ENCODE measurements at places on chromosomes 5 and 9. TPM values are rescaled to one million over a fixed set of nuclear protein-coding genes. Genes with fewer than 3 reads are reported as not detected.

Gene GDNF
- not detected for total RNA-seq

Gene QRFP
- not detected for total RNA-seq

Gene DND1
- 3.4 TPM for total RNA-seq

Gene INSL6
- total RNA-seq: not detected

Gene CDH12
- not detected for total RNA-seq

Gene WDR38
- not detected for total RNA-seq

Gene SMIM33
- 0.47 TPM for total RNA-seq

Gene TTC39B
- total RNA-seq: 35.6 TPM

Gene IGFBPL1
- total RNA-seq: not detected

Gene ST8SIA4
- 28.8 TPM for total RNA-seq

Gene LCN1
- total RNA-seq: not detected

Gene NACC2
- total RNA-seq: 4.2 TPM

Gene IFNA13
- not detected for total RNA-seq

Gene BAAT
- not detected for total RNA-seq

Gene IL6ST
- total RNA-seq: 330 TPM

Gene OLFML2A
- total RNA-seq: 0.18 TPM

Gene DPH7
- 45.0 TPM for total RNA-seq

Gene GNA14
- not detected for total RNA-seq

Gene WHRN
- 14.4 TPM for total RNA-seq

Gene ECSCR
- total RNA-seq: not detected

Gene ECM2
- total RNA-seq: not detected

Gene SLC34A3
- not detected for total RNA-seq

Gene IFT74
- 11.1 TPM for total RNA-seq

Gene EGFLAM
- not detected for total RNA-seq

Gene FGFR4
- 5.1 TPM for total RNA-seq

Gene PCDHA7
- not detected for total RNA-seq

Gene DAP
- total RNA-seq: 43.7 TPM

Gene GLDC
- total RNA-seq: 0.65 TPM

Gene C5orf58
- total RNA-seq: not detected

Gene WDR31
- total RNA-seq: 1.1 TPM

Gene SLC36A3
- not detected for total RNA-seq

Gene TSSK1B
- not detected for total RNA-seq

Gene ARID3C
- total RNA-seq: not detected

Gene PCYOX1L
- 32.2 TPM for total RNA-seq

Gene CDO1
- total RNA-seq: not detected

Gene KLHL3
- total RNA-seq: 25.5 TPM

Gene C1QTNF2
- total RNA-seq: not detected

Gene CDH9
- 0.13 TPM for total RNA-seq

Gene CER1
- total RNA-seq: not detected

Gene RMRP
- total RNA-seq: 37,987 TPM

Gene FOXD4L6
- total RNA-seq: not detected

Gene CBY3
- total RNA-seq: 0.50 TPM

Data from T-cell (primary cell).